Muscle of back (tissue), 13 donors: ENCODE measurements at places on chromosomes 4 and X. TPM values are rescaled to one million over a fixed set of nuclear protein-coding genes. Genes with fewer than 3 reads are reported as not detected.

- no peak for DNase-seq
These were observed 139.2 kb downstream of the NSUN7 start for GRCh38 chr4:40888933-40889332.

Gene MAGEA8
- polyA plus RNA-seq, result 0.37 TPM

GRCh38 chr4:53365121-53365485 is 758 bp downstream of the SCFD2 start:
- no peak for DNase-seq

DNA sequence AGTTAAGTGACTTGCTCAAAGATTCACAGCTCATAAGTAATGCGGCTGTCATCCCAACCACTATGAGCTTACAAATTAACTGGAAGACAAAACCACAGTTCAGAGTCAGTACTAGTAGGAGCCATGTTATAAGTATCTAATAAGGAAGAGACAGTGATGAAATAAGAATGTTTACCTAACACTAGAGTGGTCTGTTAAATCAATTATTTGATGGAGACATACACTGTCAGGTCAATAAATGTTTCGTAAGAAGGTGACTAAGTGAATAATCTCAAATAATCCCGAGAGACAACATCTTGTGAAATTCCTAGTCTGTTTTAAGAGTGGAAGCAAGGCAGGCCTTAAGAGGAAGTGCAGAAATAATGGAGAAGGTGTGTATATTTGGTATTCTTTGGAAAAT is 25.8 kb upstream of the AMELX start:
- DNase-seq, result no peak

- DNase-seq, result no peak
These were observed 203.4 kb downstream of the ANAPC10 start for GRCh38 chr4:144894573-144894972.

- DNase-seq, result no peak
These were observed 40.6 kb downstream of the WDR1 start for GRCh38 chr4:10075953-10076391.

GRCh38 chrX:112008724-112009123 is 73.9 kb downstream of the TRPC5 start:
- no peak for DNase-seq

Gene S100G
- not detected for polyA plus RNA-seq

Gene CYTL1
- polyA plus RNA-seq, result 4.7 TPM

Gene SLC49A3
- polyA plus RNA-seq, result 16.3 TPM

Gene PAGE5
- not detected for polyA plus RNA-seq

Gene RNF128
- not detected for polyA plus RNA-seq

- DNase-seq, result no peak
These were observed 182.6 kb downstream of the FBXO8 start for GRCh38 chr4:174100910-174101309.

Gene TRIML2
- polyA plus RNA-seq, result not detected

Gene ANOS1
- 43.6 TPM for polyA plus RNA-seq

GRCh38 chr4:20552004-20552403 is 148.3 kb upstream of the PACRGL start:
- no peak for DNase-seq

Gene MEPE
- polyA plus RNA-seq, result not detected

Gene SYN1
- 4.0 TPM for polyA plus RNA-seq

DNA sequence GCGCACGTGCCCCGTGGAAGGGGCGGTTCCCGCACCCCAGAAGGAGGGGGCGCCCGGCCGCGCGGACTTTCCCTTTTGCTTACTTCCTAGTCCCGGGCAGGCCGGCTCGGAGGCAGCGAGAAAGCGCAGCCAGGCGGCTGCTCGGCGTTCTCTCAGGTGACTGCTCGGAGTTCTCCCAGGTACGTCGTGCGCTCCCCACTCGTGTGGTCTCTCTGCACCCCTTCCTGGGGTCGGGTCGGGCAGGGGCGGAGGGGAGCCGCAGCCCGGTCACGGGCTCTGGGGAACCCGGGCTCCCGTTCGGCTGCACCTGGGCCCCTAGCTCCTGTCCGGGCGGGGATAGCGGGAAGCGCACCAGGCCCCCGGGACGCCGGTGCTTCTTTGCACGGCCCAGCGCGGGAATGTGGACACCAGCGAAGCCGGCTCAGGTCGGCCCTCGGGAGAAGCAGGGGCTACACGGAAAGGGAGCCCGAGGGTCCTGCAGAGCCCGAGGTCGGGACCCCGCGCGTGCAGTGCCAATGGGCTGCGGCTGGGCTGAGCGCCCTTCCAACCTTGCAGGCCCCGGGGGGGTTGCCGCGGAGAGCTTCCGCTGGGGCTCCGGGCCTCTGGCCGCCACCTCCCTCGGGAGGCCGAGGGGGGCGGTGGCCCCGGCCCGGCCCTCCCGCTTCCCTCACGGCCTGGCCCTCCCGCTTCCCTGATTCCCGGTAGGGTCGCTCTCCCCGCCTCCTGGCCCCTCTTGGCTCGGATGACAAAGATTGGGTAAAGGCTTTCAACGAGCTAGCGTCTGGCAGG is at the start of gene TLR2:
TSS of gene TLR2 (plus strand) at position 99 of the 789 bp plus-strand sequence. CDS start 18,628 bp downstream, outside the sequence.
- peak; percentile 57 for DNase-seq

- no peak for DNase-seq
These were observed 295.0 kb upstream of the PITX2 start for GRCh38 chr4:110917835-110918234.

- peak; percentile 28 for DNase-seq
These were observed 188.1 kb upstream of the WDFY3 start for GRCh38 chr4:85154591-85154990.

Gene KIAA1210
- polyA plus RNA-seq, result 0.33 TPM

Gene LIAS
- 16.2 TPM for polyA plus RNA-seq

Gene CNGA2
- not detected for polyA plus RNA-seq

GRCh38 chrX:24790166-24790565 is 96.4 kb downstream of the POLA1 start:
- peak; percentile 11 for DNase-seq

- DNase-seq, result no peak
These were observed 3.9 kb downstream of the KIT start for GRCh38 chr4:54661686-54662085.

DNA sequence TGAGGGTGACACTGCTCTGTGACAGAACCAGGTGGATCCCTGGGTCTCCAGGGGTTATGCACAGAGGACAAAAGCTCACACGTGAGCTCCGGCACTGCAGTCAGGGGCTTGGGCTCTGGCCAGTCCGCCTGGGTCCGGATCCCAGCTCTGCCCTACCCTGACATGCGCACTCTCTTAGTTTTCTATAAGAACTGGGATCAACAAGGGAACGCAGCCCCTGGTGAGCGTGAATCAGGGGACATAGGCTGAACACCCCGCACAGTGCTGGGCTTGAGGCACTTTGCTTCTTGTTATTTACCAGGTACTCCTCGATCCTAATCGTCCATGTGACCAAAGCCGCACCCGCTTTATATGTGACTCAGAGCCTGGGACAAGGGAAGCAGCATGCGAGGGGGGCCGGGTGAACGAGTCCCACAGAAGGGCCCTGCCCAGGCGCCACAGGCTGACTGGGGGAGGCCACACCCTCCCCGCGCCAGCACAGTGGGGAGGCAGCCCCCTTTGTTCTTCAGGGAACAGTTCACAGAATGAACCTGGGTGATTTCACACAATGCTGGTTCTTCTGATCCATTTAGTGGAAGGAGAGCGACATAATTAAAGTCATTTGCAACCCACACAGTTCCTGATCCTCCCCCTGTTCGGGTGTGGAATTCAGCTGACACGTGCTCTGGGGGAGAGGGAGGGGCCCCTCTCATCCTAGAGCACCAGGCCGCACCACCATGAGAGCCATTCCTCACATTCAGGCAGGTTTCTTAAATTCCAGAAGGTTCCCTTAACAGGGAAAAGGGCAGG is 55.5 kb downstream of the WFS1 start:
- DNase-seq, result peak; percentile 29

DNA sequence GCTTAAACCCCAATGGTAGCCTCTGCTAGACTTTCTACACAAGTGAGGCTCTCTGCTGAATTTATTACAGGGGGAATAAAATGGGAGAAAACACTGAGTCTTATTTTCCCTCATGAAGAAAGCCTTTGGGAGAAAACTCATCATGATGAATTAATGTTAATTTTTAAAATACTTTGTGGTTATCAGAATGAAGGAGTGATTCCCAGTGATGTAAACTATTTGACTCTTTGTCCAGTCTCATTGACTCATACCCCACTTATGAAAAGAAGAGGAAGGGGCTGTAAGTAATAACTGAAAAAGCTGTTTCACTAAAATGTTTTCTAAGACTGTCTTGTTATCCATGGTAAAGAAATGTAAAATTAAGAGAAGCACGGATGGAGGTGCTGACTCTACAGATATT is 208.8 kb downstream of the GRIA3 start:
- DNase-seq, result no peak

DNA sequence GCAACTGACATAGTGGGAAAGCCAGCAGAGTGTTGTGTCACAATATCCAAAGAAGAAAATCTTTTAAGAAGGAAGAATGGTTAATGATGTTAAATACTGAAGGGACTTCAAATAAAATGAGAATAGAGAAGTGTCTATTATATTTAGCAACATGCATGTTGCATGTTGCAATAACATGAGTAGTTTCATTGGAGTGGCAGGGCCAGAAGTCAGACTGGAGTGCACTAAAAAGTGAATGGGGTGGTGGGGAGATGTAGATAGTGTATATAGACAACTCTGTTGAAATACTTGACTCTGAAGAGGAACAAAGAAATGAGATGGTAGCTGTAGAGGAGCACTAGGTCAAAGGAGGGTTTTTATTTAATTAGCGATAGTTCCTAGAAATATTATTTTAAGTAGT is 9.5 kb upstream of the AMMECR1 start:
- DNase-seq, result no peak

Gene FAT1
- polyA plus RNA-seq, result 127 TPM

DNA sequence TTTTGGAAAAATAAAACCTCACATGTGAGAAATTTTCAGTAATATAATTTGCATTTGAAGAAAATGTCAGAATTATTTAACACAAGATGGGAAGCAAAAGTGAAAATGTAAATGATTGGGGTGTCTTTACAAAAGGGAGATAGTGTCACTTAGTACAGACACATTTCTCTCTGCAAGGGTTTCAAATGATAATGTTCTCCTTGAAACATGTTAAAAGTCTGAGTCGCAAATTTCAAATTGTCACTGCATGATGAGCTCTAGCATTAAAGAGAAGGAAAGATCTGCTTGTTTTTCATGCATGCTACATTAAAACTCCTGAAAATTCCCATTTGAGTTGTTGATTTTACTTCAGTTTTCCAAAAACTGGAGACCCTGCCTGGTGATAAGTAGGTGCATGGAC is 122.0 kb upstream of the LDB2 start:
- no peak for DNase-seq
